SIG-M5 (cell line): ENCODE measurements at places on chromosomes 1 and 21.

DNA sequence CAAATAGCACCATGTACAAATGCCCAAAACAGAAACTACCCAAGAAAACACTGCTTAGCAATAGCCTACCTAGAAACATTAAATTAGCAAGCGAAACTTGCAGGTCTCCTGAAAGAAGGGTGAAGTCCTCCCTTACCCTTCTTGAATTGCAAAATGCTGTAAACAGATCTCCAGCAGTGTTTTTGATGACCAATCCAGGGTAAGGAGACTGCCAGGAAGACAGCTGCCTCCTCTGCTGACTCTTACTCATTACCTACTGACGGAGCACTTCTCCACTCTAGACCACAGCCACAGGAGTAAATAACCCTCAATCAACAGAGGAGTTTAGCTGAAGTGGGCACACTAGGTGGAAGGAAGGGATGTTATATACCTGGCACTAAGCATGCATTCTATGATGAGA lies 32.2 kb upstream of the GADD45A start:
- DNase-seq = no peak

DNA sequence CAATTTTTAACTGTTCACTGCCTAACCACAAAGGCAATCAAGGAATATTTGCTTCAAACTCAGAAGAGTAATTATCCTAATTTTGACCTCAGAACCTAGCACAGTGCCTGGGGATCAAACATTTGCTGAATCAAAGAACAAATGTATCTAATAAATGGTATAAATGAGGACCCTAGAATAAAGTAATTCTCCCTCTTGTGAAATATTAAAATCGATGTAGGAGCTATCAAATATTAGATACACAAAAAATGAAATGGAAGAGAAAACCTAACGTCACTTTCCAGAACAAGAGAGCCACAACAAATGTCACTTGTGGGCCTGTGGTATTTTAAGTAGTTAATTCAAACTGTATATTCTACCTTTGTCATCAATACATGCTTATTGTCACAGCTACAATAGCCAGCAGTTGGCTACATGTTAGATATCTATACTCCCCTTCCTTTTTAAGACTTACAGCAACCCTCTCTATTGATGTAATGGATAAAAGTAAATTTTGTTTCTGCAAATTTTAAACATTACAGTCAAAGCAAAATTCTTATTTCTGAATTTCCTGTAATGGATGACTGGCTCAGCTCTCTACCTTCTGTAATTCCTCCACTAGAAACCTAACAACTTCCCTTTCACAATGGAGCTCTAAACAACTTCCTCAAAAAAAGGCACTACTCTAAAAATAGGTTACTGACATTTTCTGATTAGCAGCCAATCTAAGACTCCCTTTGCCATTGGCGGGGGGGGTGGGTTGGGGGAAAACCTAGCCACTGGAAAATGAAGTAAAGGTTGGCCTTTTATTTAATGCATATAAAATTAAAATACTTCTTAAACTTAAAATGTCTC lies 37.6 kb downstream of the PUM1 start:
- DNase-seq = peak; percentile 81

DNA sequence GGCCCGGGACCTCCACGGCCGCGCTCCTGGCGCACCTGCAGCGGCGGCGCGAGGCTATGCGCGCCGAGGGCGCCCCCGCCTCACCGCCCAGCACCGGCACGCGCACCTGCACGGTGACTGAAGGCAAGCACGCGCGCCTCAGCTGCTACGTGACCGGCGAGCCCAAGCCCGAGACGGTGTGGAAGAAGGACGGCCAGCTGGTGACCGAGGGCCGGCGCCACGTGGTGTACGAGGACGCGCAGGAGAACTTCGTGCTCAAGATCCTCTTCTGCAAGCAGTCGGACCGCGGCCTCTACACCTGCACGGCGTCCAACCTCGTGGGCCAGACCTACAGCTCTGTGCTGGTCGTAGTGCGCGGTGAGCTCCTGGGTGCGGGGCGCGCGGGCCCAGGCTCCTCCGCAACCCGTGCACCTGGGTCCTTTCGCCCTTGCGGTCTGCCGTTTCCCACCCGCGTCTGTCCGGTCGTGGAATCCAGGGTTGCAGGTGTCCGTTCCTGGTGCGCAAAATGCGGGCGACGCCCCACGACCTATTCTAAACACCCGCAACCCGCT lies 4.6 kb downstream of the OBSCN start:
- no peak for DNase-seq

- no peak for DNase-seq
Measured at GRCh38 chr1:48216941-48217340, 5.6 kb upstream of the SLC5A9 start.

DNA sequence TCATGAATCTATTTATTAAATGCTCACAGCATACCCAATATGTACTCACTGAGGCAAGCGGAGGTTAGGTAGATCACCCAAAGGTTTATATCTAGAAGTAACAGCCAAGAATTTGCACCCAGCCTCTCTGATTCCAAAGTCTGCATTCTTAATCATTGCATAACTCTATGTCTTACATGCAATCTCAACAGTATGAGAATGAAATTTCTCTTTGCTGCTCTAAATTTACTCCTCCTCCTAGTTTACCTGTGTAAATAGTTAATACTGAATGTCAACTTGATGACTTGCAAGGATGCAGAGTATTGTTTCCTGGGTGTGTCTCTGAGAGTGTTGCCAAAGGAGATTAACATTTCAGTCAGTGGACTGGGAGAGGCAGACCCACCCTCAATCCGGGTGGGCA lies 840.6 kb downstream of the BRINP3 start:
- DNase-seq = no peak

- DNase-seq = no peak
Measured at GRCh38 chr1:92910081-92910480, 51.2 kb downstream of the DIPK1A start.

DNA sequence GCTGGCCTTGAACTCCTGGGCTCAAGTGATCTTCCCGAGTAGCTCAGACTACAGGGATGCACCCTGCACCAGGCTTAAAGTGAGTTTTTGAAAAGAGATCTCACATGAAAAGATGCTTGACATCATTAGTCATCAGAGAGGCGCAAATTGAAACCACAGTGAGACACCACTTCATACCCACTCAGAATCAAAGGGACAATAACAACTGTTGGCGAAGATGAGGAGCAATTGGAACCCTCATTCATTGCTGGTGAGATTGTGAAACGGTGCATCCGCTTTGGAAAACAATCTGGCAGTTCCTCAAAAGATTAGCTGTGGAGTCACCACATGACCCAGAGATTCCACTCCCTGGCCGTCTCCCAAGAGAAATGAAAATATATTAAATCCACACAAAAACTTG lies 122.3 kb downstream of the PGBD5 start:
- no peak for DNase-seq

DNA sequence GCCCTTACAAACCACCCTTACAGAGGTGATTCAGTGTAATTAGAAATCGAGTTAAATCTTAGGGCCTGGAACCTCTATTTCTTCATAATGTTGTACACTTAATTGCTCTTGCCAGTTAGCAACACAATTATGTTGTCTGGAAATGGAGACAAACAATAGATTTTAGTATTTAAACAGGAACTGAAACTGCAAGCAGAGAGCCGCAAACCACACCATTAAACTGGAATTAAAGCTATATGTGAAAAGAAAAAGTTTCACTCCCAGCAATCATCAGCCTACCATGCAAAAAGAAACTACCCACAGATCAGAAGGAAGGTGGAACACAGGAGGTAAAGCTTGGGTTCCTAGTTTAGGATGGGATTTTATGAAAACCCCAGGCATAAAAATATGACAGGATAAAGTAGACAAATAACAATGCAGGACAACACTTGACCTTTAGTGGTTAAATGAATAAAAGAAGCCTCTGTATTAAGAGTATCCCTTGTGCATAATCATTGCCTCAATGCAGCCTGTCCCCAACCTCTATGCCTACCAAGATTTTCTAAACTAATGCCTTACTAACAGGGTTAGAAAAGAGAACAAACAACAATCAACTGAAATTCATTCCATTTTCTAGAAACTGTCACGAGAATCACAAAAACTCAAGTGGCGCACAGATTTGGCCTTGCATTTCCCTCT lies 304.3 kb upstream of the ESRRG start:
- peak; percentile 47 for DNase-seq

DNA sequence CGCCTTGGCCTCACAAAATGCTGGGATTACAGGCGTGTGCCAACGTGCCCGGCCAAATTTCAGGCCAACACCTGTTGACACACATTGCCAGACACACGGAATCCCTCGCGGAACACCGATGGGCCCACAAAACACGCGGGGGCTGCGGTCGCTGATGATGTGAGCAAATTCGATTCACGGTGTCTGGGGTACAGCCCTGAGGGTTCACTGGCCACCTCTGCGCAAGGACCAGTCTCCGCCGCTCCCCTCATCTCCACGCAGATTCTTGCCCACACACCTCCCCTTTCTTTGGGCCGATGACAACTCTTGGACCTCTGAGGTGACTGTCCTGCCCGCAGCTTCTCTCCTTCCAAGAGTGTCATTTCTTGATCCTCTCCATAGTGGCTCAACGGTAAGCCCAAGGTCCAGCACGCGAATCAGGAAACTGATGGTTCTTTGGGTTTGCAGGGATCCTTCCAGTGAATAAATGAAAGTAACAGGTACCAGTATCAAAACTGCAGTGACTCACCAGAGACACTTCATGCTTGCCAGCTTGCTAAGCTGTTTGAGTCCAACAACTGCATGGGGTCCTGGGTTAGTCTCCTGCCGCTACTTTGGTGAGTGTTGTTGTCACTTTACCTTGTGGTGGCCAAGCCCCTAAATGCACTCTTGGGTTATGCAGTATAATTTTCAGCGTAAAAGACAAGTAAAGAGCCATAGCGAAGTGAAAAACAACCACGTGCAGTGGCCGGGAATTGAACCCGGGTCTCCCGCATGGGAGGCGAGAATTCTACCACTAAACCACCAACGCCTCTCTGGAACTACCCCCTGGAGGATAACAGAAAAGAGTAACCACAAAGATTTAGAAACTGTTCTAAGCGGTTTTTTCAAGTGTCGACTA lies 11.0 kb upstream of the RNU1-3 start:
- no peak for DNase-seq

DNA sequence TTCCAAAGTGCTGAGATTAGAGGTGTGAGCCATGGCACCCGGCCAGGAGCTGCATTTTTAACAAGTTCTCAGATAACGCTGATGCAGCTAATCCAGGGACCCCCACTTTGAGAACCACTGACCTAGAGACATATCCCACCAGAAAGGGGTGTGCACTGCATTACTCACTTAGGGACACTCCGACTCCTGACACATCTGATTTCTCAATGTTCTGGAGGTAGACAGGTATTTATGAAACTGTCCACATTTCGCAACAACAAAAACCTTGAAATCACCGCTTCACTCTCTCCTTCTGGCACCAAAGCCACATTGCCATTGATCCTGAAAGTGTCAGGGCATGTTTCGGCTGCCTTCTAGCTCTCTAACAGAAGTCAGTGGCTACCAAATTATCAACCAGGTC lies 23.2 kb upstream of the CAMTA1 start:
- DNase-seq = no peak
